ENCODE measurements at places on chromosomes 7 and 10.

DNA sequence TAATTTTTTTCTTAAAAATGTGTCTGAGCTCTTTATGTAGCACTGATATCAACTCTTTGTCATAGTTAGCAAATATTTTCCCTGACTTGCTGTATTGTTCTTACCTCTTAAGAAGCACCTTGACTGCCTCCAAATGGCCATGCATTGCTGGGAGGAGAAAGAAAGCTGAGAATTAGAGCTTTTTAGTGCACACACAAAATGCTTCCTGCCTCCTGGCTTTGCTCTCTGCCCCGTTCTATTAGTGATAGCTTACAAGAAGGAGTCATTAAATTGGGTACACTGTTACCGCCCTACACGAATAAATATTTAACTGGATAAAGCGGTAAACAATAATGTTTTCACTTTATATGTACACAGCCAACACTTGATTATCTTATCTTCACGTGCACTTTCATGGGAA lies 4.1 kb downstream of the ANKRD16 start:
- no peak for DNase-seq

DNA sequence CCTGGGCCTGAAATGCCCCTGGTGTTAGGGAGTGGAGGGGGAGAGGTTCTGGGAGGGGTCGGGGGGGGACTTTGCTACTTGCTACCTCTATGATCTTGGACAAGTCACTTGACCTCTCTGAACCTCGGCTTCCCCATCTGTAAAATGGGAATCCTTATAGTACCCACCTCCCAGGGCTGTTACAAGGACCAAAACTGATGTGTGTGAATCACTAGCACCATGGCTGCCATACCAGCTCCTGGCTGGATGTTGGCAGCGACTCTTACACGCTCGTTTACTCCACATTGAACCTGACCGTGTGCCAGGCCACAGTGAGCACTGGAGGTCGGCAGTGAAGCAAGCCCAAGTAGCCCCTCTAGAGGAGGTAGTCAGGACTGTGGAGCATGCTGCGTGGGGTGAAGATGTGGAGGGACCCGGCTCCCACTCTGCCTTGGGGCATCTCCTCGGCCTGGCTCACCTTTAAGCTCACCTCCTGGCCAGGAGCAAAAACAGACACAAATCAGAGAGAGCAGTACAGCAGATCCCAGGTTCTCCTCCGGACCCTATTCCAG lies 28.9 kb downstream of the PPIF start:
- no peak for DNase-seq

DNA sequence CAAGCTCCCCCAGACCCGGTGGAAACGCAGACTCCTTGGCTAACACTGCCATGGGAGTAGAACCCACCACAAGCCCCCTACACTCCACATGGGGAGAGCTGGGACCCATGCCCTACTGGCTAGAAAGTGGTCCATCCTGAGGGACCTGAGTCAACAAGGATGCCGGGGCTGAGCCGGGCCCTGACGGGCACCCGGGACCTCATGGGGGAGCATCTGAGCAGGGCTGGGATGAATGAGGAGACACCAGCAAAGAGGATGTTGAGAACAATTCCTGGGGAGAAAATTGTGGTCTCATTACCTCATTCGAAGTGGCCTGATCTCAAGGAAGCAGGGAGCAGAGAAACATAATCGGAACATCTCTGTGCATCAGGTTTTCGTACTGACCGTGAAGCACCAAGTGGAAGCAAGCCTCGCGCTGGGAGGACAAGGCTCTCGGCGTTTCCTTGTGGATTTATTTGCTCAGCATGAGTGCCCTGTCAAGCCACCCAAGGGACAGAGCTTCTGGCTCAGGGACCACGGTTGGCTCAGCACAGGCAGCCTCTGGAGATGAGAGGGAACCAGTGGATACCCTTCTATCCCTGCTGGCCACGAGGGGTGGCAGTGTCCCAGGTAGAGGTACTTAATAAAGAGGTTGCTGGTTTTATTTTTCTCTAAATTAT lies 132.2 kb upstream of the FAM20C start:
- DNase-seq: no peak

DNA sequence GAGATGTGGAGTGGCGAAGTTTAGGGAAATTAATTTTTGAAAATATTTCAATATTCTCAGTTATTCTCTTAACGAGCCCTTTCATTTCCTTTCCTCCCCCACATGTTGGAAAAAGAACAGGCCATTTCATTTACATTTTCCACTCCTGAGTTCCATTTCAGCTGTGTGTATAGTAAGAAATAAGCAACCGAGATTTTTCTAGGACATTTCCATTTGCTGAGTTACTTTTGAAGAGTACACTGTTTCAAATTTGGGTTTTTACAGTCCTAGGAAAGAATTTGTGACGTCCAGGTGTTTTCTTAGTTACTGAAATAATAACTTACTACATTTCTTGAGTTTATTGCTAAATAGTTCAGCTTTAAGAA lies 1.2 kb downstream of the SEPTIN7 start:
- DNase-seq: no peak

DNA sequence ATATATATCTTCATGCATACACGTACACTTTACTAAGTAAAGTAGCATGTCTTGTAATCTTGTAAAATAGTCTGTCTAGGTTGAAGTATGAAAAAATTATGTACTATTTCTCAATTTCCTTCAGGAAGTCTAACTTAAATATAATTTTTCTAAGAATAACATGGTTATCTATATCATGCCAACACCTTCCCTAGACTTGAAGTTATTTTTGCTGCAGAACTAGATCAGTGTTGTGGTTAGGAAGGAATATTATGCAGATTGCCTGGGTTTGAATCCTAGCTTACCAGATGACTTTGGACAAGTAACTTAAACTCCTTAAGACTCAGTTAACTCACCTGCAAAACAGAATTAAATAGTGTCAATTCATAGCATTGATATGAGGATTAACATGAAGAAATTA lies 142.2 kb upstream of the SEMA3A start:
- no peak for DNase-seq

GRCh38 chr7:159141167-159141566 lies 3.5 kb downstream of the VIPR2 start:
- no peak for DNase-seq

- peak; percentile 30 for DNase-seq
Observed at GRCh38 chr7:134891696-134892678, 94.3 kb upstream of the AGBL3 start.

DNA sequence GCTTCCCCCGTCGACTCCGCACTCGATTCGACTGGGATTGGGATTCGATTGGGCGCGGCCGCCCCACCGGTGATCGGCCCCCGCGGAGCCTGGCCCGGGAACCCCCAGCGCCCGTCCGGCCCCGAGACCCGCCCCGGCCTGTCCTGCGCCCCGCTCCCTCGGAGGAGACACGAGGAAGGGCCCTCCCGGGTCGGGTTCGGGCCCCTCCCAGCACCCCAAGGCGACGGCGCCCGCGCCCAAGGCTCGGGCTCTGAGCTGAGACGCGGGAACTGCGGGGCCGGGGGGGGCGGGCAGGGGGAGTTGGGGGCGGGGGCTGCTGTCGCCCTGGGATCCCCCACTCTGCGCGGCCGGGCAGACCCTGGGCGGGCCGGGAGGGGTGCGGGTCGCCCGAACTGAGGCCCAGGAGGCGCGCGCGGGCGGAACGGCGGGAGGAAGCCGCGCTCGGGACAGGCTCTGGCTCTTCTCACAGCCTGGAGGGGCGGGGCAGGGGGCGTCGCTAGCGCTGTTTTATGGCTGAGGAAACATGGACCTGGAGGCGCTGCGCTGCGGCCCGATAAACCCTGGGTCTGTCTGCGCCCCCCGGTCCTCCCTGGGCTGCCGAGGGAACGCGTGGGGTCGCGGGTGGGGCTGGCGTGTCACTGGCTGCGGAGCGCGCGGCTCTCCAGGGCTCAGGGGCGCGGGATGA lies 1.7 kb upstream of the NKX6-2 start:
- DNase-seq: no peak

DNA sequence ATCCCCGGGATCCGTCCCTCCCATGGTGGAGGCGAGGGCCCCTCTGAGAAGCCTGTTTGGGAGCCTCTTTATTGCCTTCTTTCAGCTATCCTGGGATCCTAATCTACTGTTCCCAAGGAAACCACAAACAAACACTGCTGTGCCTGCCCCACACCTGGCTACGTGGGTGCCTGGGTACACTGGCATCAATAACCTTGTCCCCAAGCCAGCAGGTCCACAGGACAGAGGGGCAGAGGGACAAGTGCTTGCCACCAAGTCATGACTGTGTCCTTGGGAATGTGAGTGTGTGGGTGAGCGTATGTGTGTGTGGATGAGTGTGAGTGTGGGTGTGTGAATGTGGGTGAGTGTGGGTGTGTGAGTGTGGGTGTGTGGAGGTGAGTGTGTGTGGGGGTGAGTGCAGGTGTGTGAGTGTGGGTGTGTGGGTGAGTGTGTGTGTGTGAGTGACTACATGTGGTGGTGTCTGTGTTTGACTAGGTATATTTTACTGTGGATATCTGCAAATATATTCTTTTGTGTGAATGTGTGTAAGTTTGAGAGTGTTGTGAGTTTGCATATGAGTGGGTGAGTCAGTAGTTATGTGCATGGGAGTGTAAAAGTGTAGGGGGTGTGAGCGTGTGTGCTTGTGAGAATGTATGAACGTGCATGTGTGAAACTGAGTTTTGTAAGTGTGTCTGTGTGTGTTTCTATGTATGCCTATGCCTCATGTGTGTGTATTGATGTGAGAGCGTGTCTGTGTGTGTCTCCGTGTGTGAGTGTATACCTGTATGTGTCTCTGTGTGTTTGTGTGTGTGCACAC lies 96.1 kb downstream of the TNS3 start:
- no peak for DNase-seq

DNA sequence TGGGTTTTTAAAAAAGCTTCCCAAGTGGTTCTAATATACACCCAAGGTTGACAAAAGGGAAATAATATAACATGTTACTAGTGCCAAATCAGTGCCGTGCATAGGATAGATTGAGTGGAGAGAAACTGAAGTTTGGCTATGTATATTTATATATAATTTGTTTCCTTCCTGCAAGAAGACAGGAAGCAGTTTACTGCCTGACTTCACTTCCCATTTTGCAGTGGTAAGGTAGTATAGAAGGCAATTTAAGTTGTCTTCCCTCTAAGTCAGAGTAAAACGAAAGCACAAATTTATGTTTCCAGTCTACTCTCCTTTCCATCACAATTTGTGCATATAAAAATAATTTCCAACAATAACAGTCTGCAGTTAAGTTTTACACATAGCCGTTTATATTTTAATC lies 3.4 kb upstream of the HYCC1 start:
- no peak for DNase-seq

DNA sequence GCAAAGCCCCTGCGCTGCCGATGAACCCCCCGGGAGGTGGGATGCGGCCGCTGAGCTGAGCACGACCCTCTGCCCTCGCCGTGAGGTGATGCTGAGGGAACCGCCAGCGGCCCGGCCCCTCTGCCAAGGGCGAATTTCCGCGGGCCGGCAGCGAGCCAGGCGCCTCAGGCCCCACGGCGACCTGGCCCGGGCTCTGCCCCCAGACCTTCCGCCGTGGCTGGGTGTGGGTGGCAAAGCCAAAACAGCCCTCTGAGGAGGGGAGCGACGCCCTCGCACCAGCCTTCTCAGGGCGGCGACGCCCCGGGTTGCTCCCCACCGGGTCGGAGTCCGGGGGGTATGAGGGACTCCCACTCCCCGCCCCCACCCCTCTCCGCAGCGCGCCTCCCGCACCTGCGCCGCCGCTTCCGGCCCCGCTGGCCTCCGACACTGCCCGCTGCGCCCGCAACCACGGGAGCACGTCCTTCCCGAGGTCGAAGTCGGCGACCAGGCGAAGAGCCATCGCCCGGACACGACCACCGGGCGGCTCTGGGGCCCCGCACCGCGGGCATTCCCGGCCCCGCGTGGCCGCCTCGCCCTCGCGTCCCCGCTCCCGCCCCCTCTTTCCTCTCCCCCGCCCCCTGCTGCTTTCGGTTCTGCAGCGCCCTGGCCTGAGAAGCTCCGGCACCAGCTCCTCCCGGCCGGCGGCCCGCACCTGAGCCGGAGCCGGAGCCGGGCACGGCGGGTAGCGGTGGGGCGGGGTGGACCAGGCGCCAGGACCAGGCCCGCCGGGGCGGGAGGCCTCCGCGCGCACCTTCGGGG lies at the start of gene GSAP:
Gene GSAP, minus strand, starts transcription at position 527 of the 798 bp plus-strand sequence. Its CDS starts 28 bp downstream, at position 499.
- DNase-seq: peak; percentile 23

DNA sequence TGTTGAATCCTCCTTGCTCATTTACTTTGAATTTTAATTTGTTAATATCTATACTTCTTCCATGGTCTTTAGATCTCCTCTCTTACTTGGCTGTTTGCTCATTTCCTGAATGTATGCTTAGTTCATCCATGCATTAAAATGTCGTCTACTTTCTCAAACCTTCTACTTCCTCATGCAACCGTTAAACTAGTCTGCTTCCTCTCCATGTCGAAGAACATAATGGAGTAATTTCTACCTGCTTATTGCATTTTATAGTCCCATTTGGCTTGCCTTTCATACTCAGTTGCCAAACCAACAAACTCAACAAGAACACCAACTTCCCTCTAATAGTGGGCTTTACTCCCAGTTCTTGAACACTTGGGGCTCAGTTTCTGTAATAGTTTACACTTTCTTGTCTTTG lies 43.8 kb upstream of the SEMA3D start:
- DNase-seq: no peak

All from RCC 7860 (cell line).